Activated T-cell treated with anti-CD3 and anti-CD28 coated beads, Interleukin-2, amount 50 U/mL, for 72 hours (primary cell): ENCODE measurements at places on chromosomes 3 and 15.

GRCh38 chr3:49591615-49592014 is 37.3 kb downstream of the BSN start:
- DNase-seq = no peak

DNA sequence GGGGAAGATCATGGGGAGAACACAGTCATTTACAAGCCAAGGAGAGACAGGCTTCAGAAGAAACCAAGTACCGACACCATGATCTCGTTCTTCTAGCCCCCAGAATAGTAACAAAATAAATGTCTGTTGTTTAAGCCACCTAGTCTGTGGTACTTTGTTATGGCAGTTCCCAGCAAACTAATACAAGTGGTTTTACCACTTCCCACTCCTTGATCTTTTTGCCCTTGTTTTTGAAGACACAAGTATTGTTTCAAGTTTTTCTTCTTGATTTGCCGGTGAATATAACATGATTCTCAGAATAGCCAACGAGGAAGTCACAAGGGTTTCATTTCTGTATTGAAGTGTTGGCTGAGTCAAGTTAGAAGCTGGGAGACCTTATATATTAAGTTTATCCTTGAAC is 220.3 kb downstream of the SOX2 start:
- no peak for DNase-seq

DNA sequence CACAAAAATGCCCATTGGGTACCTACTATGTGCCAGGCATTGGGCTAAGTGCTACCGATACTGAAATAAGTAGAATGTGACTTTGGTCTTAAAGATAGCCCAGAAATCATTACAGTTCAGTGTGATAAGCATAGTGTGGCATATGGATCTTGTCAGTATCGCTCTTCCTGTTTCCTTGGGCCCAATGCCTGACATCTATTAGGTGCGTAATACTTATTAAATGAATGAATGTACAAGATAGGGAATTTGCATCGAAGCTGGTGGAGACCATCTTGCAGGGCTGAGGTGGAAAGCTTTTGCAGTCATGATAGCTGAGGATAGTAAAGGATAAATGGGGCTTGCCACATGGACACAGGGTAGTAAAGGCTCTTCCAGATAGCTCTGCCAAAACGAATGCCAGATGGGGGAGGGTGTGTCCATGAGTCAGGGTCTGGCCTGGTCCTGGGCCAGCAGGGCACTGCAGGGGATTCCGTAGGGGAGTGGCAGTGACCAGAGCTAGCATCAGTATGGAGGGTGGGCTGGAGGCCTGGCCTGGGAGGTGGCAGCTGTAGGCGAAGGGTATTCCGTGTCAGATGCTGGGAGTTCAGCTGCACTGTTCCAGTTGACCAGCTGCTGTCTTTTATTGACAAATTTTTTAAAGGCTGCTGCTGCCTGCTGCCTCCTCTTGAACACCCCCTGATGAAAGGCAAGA is 23.5 kb downstream of the TSEN2 start:
- DNase-seq = no peak

GRCh38 chr15:90205886-90206285 is 4.8 kb downstream of the SEMA4B start:
- DNase-seq = no peak

- DNase-seq = no peak
Measured at GRCh38 chr3:143531101-143531500, 317.2 kb downstream of the SLC9A9 start.

DNA sequence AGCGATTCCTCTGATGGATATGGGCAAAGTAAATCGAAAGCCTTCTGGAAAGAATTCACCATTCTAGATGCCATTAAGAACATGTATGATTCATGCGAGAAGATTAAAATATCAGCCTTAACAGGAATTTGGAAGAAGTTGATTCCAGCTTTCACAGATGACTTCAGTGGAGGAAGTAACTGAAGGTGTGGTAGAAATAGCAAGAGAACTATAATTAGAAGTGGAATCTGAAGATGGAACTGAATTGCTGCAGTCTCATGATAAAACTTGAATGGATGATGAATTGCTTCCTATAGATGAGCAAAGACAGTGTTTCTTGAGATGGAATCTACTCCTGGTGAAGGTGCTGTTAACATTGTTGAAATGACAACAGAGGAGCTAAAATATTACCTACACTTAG is 30.1 kb upstream of the TBC1D23 start:
- no peak for DNase-seq

DNA sequence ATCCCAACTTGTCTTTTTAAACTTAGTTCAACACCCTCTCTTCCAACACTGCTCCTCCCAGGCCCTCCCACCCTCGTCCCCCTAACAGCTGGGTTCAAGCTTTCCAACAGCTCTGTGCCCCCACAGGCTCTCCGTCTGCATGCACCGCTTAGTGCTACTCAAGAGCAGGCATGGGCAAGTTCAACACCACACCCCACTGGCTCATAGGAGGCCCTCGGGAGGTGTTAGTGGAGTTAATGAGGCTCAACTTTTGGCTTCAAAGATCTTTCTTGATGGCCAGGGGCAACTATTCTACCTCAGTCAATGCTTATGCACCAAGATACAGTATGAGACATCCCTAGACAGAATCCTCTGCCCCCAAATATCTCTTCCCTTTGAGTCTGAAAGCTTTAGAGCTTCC is 114.4 kb downstream of the ANP32A start:
- DNase-seq = no peak

GRCh38 chr3:74055061-74055460 is 430.3 kb upstream of the PDZRN3 start:
- no peak for DNase-seq

DNA sequence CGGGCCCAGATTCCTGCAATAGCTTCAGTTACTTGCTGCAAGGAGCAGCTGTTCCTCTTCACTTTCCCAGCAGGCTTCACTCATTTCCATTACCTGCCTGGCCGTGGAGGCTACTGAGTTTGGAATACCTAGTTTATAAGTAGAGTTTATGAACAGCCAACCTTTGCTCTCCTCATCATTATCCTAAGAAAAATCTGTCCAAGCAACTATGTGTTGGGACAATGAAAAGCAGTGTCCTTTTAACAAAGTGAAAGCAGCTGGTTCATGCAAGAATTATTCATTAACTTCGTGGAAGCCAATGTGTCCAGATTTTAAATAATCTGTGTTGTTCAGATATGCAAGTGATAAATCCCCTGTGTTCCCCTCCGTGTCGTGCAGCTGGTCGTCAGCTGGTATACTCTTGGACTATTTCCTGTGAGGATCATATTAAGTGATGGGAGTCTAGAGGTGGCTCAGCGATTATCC is 39.3 kb upstream of the SSR3 start:
- DNase-seq = no peak

DNA sequence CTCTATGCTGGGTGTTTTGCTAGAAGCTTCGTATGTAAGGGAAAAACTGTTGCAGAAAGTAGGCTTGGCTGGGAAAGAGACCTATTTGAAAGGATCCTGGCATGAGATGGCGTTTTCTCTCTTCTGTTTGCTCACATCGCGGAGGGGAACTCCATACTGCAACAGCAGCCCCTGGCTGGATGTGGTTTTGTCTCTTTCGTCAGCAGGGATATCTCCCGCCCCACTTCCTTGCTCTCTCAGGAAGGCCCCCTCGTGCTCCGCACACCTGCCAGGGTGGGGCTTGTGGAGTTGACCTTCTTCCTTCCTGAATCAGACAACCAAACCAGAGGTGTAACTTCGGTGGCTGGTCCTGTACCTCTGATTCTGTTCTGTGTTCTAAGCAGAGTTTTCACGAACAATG is 26.4 kb upstream of the MYZAP start:
- no peak for DNase-seq

DNA sequence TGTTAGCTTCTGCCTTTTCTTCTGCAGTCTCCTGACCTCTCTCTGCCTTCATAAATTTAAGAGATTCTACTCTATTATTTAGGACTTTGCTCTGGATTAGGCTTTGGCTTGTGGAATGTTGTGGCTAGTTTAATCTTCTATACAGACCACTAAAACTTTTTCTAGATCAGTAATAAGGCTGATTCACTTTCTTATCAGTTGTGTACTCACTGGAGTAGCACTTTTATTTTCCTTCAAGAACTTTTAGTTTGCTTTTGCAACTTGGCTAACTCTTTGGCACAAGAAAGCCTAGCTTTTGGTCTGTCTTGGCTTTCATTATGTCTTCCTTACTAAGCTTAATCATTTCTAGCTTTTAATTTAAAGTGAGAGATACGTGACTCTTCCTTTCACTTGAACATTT is 265.5 kb upstream of the TBC1D5 start:
- DNase-seq = no peak

- DNase-seq = no peak
Measured at GRCh38 chr3:154971341-154971740, 108.8 kb upstream of the MME start.

GRCh38 chr3:36734742-36735141 is 29.6 kb downstream of the DCLK3 start:
- no peak for DNase-seq

DNA sequence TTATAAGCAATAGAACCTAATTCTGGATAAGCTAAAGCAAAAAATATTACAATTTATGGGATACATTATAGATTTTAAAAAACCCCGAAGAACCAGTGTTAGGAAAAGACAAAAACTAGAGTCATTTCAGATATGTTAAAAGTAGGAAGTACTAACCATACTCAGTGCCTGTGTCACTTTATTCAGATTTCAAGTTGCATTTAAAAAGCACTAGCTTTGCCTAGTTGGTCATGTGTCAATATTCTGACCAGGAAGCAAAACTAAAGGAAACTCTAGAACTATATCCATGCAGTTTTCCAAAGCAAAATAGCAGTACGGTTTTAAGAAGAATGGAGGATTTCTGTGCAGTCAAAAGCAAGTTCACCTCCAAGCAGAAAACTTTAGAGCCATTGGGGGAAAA is 88.4 kb downstream of the RAP2B start:
- DNase-seq = no peak

- DNase-seq = no peak
Measured at GRCh38 chr3:132629928-132630327, 29.7 kb downstream of the ACAD11 start.

- DNase-seq = no peak
Measured at GRCh38 chr3:62149539-62149938, 223.8 kb downstream of the FEZF2 start.

DNA sequence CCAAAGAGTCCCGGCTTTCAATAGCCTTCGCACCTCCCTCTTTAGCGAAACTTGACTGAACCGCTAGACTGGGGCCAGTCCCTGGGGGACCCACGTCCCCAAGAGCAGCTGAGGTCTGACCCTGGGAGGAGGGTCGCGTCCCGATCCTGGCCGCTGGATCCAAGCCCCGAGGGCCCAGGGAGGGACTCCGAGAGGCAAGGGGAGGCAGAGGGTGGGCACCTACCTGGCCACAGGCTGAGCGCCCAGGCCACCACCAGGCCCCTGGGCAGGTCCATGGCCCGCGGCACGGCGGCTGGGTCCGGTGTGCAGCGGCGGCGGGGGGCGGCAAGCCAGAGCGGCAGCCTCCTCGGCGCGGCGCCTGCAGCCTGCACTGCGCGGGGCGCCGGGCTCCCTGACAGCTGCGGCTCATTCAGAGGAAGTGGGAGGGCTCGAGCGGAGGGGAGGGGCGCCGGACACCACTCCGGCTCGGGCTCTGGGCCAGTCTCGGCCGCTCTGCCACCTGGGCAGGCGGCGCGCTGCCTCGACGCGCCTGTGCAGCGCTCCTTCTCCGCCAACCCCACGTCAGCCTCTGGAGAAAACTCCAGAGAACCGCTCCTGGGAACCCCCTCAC is at the start of gene ITGA11:
Gene ITGA11 (minus strand): TSS at position 372 of the 610 bp plus-strand sequence. CDS start 97 bp downstream, at position 275.
- no peak for DNase-seq

DNA sequence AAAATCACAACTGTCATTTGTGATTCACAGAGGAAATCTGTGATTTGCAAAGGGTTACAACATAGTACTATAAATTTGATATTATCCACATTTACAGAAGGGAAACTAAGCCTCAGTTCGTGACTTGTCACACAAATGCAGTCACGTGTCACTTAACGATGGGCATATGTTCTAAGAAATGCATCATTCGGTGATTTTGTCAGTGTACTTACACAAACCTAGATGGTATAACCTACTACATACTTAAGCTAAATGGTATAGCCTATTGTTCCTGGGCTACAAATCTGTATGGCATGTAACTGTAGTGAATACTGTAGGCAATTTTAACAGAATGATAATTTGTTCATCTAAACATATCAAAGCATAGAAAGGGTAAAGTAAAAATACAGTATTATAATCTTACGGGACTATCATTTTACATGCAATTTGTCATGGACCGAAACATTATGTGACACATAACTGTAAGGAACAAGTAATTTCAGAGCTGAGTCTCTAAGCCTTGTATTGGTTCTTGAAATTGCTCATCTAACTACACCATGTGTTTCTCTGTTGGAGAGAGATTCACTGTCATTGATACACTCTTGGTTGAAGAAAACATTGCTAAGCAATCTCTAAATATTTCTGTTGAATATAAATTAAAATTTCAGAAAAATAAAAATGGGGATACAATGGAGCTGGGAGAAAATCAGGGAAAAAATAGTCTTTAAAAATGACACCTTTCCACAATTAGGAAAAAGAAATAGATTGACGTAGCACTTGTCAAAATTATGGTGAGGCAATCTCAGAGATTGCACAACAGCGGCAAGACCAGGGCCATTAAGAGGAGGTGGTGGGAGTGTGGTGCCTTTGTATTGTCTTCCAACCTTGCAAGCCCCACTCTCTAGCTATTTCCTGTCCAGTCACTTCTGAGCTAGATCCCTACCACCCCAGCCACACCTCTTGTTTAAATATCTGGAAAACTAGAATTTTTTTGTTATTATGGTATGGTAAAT is 645.8 kb upstream of the TBL1XR1 start:
- no peak for DNase-seq

DNA sequence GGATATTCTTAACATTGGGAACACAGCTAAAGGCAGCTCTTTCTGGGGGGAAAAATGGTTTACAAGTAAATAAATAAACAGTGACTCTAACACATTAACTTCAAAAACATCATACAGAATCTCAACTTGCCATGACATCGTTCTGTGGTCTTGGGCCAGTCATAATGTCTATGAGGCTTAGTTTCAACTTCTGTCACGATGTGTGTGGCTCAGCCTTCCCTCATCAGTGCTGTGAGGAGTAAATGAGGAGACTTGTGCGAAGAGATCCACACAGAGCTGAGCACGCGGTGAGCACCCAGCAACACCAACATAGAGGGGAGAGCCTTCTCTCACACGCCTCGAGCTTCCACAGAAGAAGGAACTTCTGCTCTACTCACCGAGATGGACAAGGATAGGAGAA is 49.0 kb downstream of the DZIP1L start:
- DNase-seq = peak; percentile 80

DNA sequence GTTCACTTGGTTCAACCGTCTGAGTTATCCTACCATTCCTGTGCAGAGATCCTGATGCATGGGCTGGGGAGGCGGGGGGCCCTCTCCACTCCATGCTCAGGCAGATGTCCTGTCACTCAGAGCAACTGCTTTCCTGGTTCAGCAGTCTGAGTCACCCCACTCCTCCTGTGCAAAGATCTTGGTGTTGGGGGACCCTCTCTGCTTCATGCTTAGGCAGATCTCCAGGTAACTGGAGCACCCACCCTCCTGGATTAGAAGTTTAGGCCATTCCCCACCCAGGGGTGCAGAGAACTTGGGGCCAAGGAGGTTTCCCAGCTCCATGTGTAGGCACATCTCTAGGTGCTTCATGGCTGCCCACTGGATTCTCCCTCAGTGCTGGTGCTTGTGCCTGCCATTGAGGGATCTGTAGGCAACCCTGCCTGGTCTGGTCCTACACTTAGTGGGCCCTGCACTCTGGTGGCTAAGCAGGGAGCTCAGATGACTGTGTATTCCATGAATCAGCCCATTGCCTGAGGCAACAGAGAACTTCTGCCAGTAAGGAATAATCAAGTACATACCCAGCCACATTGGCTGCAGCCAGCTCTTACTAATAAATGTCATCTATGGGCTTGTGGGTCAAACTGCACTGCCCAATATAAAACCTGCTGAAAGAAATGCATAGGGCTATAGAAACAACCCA is 465.4 kb upstream of the THBS1 start:
- DNase-seq = no peak
